ENCODE measurements at places on chromosomes 6 and 20. TPM values are rescaled to one million over a fixed set of nuclear protein-coding genes. Genes with fewer than 3 reads are reported as not detected.

The HLA-DRB5 gene
- 50.9 TPM for total RNA-seq

The LCA5 gene
- 4.7 TPM for total RNA-seq

DNA sequence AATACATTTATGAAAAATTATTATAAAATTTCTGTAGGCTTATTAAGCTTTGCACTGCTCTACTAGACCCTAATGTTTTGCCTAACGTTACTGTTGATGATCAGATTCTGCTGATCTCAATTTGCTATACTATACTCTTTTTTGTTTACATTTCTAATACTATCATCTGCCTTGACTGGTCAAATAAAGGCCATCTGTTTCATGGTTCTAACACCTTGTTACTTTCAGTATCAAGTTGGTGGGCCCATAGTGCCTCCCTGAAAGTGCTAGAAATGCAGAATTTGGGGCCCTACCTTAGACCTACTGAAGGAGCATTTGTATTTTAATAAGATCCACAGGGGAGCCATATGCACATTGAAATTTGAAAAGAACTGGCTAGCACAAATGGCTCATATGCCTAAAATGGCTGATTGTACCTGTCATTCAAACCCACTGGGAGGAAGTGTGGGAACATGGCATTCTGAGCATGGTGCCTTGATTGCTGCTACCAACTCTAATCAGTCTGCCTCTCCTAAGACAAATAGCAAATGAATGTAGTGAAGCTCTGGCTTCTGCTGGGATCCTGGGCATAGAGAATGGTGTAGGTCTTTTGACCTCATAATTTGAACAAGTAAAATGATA lies 199.1 kb upstream of the BTBD3 start:
- no peak for DNase-seq

DNA sequence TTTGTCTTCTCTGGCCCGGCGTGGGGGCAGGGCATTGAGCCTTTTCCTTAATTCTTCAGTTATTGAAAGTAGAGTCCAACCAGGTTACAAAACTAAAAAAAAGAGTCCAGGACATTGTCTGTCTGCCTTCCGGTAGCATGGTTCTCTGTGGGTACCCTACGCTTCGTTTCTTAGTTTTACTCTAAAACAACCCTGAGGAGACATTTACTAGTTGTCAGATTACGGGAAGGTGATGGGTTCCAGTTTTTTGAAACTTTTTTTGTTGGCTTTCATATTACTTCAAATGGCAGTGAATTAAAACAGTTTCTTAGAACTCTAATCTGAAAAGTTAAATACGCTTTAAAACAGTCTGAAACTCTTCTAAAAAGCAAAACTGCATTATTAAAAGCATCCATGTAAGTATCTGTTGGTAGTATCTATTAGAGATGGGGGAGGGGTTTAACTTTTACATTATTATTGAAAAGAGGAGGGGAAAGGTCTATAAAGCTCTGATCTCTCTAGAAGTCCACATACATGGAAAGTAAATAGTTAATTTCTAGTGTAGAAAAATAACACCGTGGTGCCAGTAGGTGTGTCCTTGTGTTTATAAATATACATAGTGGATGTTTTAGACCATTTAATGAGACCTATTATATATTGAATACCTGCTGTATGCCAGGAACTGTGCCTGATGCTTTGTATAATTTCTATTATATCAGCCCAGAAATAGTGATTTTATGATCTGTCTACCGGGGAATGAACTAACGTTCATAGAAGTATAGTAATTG lies 2.2 kb downstream of the BICRAL start:
- no peak for DNase-seq

GRCh38 chr20:61801065-61801360 lies 264.7 kb downstream of the TAF4 start:
- no peak for DNase-seq

DNA sequence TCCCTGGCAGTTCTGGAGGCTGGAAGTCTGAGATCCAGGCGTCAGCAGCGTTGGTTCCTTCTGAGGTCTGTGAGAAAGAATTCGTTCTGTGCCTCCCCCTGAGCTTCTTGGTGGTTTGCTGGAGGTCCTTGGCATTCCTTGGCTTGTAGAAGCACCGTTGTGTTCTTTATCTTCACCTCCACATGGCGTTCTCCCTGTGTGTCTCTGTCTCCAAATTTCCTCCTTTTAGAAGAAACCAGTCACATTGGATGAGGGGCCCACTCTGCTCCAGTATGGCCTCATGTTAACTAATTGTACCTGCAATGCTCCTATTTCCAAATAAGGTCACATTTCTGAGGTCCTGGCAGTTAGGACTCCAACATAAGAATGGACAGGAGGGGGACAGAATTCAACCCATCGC lies 73.0 kb upstream of the BACH2 start:
- DNase-seq: no peak

DNA sequence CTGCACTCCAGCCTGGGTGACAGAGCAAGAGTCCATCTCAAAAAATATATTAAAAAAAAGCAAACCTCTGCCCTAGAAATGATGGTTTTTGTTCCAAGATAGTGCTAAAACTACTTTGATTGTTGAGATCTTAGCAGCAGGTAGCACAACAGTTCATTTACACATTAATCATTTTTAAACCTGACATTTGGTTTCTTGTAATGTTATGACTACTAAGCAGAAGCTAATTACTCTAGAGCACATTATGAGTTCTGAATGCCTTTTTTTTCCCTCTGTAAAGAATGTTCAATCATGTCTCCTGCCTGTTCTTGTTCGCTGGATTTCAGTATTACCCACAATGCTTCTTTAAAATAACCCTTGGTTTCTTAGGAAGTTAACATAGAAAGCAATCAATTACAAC lies 24.7 kb upstream of the PHF3 start:
- DNase-seq: no peak

GRCh38 chr20:58749979-58750378 lies 57.4 kb downstream of the NPEPL1 start:
- DNase-seq: no peak

GRCh38 chr20:24672181-24672880 lies 202.9 kb downstream of the SYNDIG1 start:
- no peak for DNase-seq

DNA sequence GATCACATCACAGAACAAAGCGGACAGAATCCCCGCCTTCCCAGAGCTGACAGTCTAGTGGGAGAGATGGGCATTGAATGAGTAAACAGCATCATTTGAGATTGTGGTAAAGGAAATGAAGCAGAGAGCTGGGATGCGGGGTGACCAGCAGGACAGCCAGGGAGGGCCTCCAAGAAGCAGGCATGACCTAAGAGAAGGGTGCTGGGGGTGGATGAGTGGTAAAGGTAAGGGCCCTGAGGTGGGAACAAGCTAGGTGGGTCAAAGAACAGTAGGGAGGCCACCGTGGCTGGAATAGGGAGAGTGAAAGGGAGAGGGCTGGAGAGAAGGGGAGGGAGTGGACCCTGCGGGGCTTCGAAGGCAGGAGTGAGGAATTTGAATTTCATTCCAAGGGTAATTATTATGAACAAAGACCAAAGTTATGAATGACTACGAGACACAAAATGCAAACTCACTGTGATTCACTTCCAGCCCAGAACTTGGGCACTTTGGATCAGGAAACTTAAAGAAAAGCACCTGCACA lies 61.4 kb downstream of the CEBPB start:
- no peak for DNase-seq

DNA sequence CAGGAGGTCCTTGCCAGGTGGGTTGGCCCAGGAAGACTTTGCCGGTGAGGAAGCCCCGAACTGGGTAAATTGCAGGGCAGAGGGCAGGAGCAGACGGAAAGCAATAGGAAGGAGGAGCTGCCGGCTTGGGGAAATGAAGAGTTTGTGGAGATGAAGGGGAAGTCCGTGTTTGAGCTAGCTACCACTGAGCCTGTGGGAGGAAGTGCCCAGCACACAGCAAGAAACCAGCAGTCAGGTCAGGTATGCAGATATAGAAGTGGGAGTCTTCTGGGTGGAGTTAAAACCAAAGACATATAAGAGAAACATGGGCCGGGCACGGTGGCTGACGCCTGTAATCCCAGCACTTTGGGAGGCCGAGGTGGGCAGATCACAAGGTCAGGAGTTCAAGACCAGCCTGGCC lies 34.7 kb downstream of the CD24 start:
- no peak for DNase-seq

The BHLHE23 gene
- not detected for total RNA-seq

GRCh38 chr6:157019115-157019641 lies 242.0 kb downstream of the ARID1B start:
- DNase-seq: no peak

DNA sequence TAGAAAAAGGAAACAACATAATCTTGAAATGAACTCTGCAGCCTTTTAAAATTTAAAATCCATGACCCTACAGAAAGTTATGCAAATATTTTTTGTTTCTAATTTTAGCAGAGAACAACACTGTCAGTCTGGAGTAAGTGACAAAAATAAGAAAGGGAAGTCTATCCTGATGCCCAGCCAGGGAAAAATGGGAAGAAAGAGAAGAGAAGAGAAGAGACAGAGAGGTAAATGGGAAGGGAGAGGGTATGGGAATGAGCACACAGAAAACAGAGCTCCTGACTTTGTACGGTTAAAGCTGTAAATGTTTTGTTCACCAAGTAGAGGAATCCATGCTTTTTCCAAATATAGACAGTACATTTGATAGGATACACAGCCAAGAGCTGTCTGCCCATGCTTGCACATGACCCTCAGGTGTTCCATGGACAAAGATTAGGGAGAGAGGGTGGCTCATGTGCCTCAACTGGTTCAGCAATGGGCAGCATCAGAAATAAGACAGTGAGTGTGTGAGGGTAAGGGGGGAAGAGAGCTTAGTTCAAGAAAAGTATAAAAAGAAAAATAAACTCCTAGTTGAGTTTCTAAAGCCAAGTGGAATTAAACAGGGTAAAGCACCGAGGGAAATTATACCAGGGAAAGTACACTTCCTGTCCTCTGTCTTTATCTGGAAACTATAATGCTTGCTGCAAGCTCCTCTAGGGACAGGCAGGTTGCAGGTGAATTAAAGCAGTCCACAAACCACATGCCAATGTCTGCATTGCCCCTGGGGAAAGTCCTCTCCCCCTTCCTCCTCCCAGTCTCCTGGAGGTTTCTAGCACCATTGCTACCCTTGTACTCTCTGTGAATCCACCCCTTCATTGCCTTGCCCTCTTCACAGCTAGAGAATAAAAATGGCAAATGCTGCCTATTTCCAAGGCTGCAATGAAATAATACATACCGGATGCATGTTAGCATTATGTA lies 30.0 kb downstream of the MAP3K5 start:
- DNase-seq: no peak

The MKKS gene
- 25.5 TPM for total RNA-seq

- DNase-seq: no peak
These were observed 115.3 kb upstream of the ESR1 start for GRCh38 chr6:151692216-151692615.

The CALHM4 gene
- not detected for total RNA-seq

The OR2B6 gene
- total RNA-seq: not detected

Measured in omental fat pad (tissue), 4 donors.